ENCODE measurements at places on chromosomes 5 and 9.
A peak's percentile ranks its signal among the peaks of the same experiment; 100 is the strongest.

- no peak for DNase-seq
These were observed 15.5 kb upstream of the FAM193B start for GRCh38 chr5:177569894-177570293.

- no peak for DNase-seq
These were observed 1496.1 kb upstream of the C9orf72 start for GRCh38 chr9:29069376-29069775.

DNA sequence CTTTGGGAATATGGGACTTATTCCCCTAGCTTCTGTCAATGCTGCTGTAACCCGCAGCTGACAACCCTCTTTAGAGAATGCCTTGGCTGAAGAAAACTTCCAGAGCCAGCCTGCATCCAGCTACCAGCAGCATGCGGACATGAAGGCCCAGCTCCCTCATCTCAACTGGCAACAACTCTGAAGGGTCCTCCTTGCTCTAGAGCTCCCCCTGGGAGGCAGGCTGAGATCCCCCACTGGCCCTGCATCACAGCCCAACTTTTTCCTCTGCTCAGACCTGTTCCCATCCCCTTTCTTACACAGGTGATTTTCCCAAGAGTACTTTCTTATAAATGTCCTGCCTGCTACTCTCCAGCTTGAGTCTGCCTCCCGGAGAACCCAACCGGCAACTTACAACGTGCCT, 18.7 kb upstream of the WNT8A start:
- peak; percentile 15 for DNase-seq

DNA sequence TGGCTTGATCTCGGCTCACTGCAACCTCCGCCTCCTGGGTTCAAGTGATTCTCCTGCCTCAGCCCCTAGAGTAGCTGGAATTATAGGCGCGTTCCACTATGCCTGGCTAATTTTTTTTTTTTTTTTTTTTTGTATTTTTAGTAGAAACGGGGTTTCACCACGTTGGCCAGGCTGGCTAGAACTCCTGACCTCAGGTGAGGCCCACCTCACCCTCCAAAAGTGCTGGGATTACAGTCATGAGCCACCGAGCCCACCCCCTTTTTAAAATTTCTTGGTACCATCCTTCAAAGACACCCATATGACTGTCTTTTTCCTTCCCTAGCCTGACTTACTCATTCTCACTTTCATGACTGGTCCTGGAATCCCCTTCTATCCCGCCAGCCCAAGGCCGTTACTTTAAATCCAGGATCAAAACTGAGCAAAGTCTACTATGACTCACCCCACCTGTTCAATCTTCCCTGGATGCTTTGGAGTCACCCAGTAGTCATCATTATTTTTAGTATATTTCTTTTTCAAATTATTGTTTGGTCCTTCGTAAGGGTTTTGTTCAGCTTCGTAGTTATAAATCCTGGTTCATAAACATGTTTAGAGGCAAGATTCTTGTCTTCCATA, 1.2 kb upstream of the TBCA start:
- no peak for DNase-seq

- DNase-seq: no peak
These were observed 37.4 kb downstream of the CCDC125 start for GRCh38 chr5:69295088-69295754.

- no peak for DNase-seq
These were observed 131.2 kb downstream of the DAB2IP start for GRCh38 chr9:121782514-121783110.

DNA sequence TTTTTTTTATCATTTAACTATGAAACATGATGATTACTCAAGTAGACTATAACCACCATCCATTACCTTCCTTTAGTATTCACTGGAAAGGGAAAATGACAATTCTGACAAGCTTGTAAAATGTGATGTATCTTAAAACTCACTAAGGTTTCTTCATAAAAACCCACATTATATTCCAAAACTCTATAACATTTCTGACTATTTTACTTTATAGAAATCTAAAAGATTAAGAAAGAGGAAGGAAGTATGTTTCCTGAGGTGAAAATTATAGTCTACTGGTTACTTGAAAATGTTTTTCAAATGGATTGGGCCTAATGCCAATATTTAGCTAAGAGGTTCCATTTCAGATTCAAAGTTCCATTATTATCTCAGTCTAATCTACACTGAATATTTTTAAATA, 1982.2 kb upstream of the C9orf72 start:
- DNase-seq: no peak

GRCh38 chr9:123957731-123958130, 27.8 kb upstream of the DENND1A start:
- no peak for DNase-seq

GRCh38 chr9:128416432-128417019, 4.1 kb upstream of the CERCAM start:
- no peak for DNase-seq

GRCh38 chr5:59840200-59840601, 53.3 kb downstream of the PDE4D start:
- no peak for DNase-seq

- DNase-seq: no peak
These were observed 783.4 kb upstream of the GRAMD2B start for GRCh38 chr5:125639858-125640257.

All from activated CD4-positive, alpha-beta T cell treated with anti-CD3 and anti-CD28 coated beads, Interleukin-2, amount 50 U/mL, for 48 hours (primary cell).